ENCODE measurements at places on chromosomes 7 and 10. TPM values are rescaled to one million over a fixed set of nuclear protein-coding genes. Genes with fewer than 3 reads are reported as not detected.

GRCh38 chr10:32253821-32254220 lies 93.1 kb downstream of the EPC1 start:
- DNase-seq: no peak

GRCh38 chr7:37102518-37103137 lies 346.0 kb downstream of the ELMO1 start:
- DNase-seq: no peak

DNA sequence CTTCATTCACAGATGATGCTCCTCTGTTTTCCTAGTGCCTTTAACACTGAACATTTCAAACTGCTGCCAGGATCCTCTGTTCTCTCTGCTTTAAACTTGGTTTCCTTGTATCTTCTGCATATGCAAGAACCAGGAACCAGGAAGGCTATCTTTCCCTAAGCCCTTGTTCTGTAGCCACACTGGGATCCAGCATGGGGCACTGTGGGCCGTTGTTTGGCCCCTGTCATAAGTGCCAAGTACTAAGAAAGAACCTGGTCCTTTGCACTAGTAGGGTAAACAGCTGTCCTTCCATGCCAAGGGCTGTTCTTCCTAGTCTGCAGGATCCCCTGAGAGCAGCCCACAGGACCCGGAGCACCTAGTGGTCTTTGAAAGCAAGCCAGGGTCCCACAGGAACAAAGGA lies 49.0 kb upstream of the TRIM8 start:
- no peak for DNase-seq

DNA sequence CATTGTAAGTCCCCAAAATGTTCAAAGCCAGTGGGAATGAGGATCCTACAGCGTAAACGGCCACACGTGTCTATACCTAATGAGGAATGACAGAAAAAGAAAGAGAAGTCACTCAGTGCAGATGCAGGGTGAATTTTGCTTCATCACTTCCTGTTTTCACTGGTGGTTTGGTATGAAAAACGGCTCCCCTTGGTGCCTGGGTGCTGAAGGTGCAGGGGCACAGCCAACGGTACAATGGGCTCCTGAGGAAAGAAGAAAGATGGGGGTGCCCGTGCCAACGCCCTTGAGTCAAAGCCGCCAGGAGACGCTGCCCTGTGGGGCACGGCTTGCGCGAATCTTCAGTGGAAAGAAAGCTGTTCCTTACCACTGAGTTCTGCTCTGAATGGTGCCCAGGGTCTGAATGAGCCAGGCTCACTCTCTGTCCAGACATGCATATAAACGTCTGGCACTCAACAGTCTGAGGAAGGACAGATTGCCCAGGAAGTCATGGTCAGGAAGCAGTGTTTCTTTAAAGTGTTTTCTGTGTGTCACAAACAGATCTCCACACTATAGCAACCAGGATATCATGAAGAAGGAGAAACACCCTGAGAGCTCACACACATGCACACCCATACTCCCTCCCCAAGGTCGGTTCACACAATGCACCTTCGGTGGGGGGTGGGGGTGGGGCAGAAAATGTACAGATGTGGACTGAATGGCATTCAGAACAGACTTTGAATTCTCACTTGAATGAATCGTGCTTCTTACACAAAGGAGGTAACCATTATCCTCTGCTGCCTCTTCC lies 105.8 kb downstream of the ELMO1 start:
- DNase-seq: no peak

GRCh38 chr10:36573246-36573645 lies 552.2 kb upstream of the ANKRD30A start:
- DNase-seq: no peak

DNA sequence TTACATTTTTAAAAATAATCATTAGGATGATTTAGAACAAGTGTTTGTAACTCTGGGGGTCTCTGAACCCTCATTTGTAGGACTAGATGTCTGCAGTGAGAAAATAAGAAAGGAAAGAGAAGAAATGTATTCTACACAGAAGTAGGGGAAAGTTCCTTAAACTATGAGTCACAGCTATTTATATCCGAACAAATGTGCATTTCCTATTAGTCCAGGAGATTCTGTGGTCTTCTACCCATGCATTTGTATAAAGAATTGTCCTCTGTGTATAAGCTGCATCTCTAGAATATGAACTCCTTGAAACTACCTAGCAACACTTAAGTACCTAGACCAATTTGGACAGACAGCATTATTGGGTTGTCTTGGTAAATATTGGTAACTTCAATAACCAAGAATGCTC lies 15.9 kb upstream of the CD36 start:
- DNase-seq: no peak

- no peak for DNase-seq
These were observed 40.2 kb downstream of the VWA2 start for GRCh38 chr10:114279289-114279688.

GRCh38 chr7:20301311-20301939 lies 29.3 kb upstream of the ITGB8 start:
- no peak for DNase-seq

DNA sequence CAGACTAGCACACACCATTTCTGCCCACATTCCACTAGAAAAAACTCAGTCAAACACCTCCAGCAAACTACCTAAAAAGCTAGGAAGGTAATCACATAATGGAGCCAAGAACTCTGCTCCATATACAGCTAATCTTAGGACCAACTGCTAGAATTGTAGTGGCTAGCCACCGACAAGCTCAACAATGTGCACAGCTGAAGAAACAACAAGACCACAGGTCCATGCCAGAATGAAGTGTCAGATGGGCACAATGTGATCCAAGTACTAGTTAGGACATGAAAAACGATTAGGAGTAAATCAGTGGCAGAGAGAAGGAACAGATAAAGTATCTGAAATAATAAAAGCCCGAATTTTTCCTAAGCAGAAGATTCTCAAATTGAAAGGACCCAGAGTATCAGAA lies 38.6 kb downstream of the TMEM106B start:
- DNase-seq: no peak

DNA sequence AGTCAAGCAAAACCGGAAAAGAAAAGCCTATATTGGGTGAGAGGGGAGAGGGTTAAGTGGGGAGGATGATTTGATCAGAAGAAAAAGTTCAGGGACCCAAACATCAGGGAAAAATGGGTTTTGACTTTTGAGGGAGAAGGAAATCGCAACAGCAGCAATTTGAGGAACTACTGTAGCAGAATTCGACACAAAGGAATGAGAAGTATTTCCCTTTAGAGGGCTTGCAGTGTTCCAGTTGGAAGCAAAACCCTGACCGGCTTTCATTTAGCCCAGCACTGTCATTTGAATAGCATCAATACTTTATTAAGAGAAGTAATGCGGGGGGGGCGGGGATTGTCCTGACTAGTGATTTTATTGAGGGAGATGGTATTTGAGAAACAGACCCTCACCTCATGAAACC lies 37.2 kb upstream of the GATA3 start:
- DNase-seq: no peak

DNA sequence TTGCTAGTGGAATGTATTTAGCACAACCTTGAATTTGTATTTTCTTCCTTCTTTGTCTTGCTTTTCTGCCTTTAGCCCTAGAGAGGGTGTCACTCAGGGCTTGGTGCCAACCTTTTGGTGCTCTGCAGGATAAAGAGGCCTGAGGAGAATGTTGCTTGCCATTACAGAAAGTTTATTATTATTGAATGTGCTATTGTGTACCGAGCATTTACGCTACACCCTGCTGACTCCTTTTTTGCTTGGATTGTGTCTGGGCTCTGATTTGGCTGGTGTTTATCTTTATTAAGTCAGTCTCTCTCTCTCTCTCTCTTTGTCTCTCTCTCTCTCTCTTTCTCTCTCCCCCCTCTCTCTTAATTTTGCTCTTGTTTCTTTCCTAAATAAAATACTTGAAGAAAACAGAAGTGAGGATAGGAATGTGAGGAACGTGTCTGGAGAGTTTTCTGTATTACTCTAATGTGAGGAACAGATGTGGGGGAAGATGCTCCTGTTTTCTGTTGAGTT lies 284.4 kb upstream of the PHYHIPL start:
- DNase-seq: peak; percentile 47

- no peak for DNase-seq
These were observed 17.1 kb downstream of the SEPTIN7 start for GRCh38 chr7:35817930-35818329.

- no peak for DNase-seq
These were observed 242.1 kb downstream of the CDC14C start for GRCh38 chr7:49166441-49166840.

DNA sequence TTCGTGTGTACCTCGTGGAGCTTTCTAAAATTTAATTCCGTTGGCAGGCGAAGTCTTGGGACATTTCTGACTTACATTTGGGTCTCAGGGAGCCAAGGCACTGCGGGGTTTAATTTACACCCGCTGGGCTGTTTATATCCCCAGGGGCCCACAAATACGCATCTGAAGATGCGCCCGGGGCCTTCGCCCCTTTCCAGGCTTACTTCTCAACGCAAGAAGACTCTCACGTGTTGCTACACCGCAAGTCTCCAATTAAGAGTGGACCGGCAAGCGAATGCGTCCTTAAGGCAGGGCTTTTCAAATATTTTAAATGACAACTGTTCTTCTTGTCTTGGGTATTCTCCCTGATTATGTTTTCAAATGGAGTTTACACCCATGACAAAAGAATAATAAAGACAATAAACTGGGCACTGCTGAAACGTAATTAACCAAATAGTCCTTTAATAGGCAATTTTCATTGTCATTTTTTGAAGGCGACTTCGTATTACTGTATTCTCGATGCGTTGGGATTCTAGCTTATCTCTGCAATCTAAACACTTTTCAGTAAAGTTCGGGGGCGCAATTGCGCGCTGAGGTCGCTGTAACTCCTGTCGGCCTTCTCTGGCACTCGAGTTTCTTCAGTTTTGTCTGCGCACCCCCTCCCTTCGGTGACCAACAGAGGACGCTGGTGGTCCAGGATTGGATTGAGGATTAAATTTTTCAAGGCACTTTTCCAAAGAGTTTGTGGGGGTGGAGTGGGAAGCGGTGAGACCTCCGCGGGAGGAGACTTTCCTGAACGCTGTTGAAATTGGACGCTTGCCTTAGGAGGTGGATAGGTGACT lies 837 bp upstream of the IGFBP3 start:
- DNase-seq: peak; percentile 92

DNA sequence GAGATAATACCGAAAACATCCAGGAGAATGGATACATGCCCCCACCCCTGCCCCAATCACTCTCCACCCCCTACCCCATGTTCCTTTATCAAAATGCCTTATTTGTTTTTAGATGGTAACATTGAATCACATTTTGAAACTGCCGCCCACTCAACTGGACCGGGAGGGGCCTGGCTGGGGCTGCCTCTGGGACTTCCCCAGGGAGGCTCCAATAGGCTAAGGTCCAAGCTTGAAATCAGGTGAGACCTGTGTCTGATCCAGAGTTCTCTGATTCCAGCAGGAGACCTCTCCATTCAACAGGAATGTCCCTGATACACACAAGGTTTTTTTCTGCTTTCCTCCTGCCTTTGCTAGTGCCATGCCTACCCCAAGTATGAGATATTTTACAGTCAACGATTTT lies 43.8 kb upstream of the ACSL5 start:
- no peak for DNase-seq

- no peak for DNase-seq
These were observed 250.9 kb downstream of the PTEN start for GRCh38 chr10:88114368-88114767.

- no peak for DNase-seq
These were observed 70.9 kb downstream of the SYPL1 start for GRCh38 chr7:106041140-106041717.

- no peak for DNase-seq
These were observed 48.8 kb upstream of the ZNF680 start for GRCh38 chr7:64611717-64612116.

DNA sequence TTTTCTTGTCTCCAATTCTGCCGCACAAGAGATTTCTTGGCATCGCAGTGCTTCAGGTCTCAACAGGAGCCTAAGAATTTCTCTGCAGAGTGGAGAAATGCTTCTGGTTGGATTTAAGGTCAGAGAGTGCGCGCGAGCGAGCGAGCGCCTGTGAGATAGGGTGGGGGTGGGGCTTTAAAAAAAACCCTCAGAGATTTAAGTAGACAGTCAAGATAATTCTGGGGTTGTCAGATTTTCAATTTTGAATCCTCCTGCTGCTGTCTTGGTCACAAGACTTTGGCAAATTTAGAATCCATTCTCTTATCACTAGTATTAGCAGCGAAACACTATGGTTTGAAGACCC lies 49.7 kb downstream of the CPEB3 start:
- peak; percentile 83 for DNase-seq

DNA sequence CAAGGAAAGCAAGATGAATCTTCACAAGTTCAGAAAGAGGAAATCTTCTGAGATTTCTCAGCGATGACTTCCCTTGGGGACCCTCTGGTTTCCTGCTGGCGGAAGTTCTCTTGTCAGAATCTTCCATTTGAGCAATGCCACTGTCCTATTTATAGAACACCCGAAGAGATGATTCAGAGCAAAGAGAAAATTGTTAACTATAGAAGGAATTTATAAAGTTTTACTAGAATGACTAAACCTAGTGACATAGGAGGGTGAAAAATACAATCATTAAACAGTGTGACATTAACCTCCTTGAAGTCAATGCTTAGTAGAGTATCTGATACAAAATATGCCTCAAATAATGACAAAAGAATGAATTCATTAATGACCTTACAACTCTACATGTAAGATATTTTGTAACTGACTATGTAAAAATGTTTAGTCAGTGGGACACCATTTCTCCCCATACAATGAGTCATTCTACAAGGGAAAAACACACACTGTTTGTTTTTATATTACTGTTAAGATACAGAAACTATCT lies 206.5 kb upstream of the CNTNAP2 start:
- peak; percentile 7 for DNase-seq

DNA sequence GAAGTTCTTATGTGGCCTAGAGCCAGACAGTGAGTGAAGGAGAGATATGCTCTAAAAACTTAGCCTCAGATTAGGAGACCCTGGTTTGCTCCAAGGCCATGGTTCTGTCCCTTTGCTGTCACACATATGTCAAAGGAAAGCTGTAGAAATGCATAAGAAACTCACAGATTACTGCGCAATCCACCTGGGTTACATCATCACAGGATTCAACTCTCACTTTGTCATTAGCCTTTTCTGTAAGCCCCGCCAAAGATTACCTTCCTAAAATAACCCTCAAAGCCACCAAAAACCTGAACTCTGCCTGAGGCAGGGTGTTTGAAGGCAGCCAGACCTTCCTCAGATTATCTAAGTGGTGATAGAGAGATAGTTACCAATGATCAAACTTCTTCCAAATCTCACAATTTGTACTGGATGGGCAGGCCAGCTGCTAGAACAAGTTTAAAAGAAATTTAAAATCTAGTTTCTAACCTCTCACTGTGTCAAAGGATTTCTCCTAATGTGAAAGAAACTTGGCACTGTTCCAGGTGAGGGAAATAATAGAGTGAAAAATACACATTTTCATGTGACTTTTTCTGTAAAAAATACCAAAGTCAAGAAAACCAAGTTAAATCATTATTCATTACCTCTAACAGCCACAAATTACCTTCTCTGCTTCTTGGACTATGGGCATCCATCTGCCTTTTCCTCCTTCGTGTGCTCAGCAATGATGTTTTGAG lies 567.2 kb downstream of the SUGCT start:
- no peak for DNase-seq

TRIM73 gene
- polyA plus RNA-seq: 2.3 TPM

PRRT4 gene
- 0.49 TPM for polyA plus RNA-seq

PPIF gene
- polyA plus RNA-seq: 142 TPM

EN2 gene
- polyA plus RNA-seq: 0.19 TPM

TMEM196 gene
- 0.27 TPM for polyA plus RNA-seq

AKR1C3 gene
- polyA plus RNA-seq: 7.8 TPM

PRXL2A gene
- 178 TPM for polyA plus RNA-seq

SYT15B gene
- 0.61 TPM for polyA plus RNA-seq

GPRIN2 gene
- not detected for polyA plus RNA-seq

ZNF239 gene
- polyA plus RNA-seq: 3.4 TPM

ZSCAN25 gene
- polyA plus RNA-seq: 5.1 TPM

CAMK2B gene
- 88.4 TPM for polyA plus RNA-seq

All from brain (organoid and tissue), 16 donors.